ENCODE measurements at places on chromosomes 12 and 14.

GRCh38 chr12:60148831-60149230 is 553.0 kb downstream of the SLC16A7 start:
- no peak for DNase-seq

DNA sequence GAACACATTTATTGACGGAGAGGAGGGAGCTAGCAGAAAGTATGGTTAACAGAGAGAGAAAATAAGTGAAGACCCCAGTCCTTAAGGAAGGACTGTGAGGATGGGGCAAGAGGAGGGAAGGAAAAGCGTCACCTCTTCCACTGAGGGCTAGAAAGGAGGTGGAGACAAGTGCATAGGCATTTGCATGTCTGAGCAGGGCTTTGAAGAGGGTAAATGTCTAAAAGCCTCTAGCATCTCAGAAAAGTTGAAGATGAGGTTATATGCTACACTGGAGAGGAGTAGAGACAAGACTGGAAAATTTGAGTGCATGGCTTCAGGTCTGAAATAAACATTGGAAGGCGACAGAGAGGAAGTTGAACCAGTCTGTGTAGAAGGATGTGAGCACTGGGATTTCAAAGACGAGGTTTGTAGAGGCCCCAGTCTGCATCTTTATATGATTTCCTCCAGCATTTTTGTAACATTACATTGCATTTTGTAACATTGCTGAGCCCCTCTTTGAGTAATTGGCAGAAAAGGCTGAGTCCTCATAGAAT is 98.5 kb upstream of the IFNG-AS1 start:
- DNase-seq = no peak

GRCh38 chr14:22552827-22553076 is 36.3 kb downstream of the DAD1 start:
- DNase-seq = no peak

DNA sequence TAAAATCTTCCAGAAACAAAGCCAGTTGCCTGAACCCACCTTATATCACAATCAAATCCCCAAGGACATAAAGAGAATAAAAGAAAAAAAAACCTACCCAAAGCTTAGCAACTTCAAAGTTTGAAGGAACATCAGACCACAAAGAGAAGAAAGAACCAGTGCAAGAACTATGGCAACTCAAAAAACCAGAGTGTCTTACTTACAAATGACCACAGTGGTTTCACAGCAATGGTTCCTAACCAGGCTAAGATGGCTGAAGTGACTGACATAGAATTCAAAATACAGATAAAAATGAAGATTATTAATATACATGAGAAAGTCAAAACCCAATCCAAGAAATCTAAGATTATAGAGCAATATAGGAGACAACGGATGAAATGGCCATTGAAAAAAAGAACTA is 56.7 kb downstream of the APOBEC1 start:
- no peak for DNase-seq

DNA sequence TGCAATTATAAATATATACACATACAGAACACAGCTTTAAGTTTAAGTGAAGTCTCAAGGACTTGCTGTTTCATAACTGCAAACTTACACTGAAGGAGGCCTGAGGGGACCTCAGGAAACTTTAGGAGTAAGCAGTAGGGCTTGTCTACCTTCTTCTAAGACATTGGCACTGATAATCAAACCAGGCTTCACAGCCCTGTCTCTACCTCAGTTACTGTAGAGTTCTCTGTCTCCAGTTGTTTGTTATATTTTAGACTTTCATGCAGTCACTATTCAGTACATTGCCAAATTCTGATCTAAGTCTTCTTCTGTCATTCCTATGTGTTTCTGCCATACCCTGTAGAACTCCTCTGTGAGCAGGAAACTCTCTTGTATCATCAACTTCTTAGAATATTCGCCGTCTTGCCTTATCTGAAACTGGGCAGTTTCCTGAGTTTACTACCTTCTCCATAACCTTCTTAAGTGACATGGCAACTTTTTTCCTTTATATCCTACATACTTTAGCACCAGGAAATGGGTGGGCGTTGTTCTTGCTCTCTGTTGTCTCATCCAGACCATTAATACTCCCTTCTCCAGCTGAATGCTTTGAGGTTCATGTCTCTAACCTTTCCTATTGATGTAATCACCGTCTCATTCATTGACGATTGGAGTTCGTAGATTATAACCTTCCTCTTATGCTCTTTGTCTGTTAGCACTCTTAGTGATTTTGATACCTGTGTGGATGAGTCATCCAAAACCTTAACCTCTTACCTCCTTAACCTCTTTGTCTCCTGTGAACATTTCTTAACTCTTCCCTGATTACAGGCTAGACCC is 11.4 kb downstream of the APAF1 start:
- DNase-seq = no peak

GRCh38 chr12:64673490-64674169 is 63.3 kb downstream of the RASSF3 start:
- DNase-seq = no peak

- DNase-seq = no peak
Measured at GRCh38 chr14:56046996-56047395, 71.2 kb upstream of the PELI2 start.

GRCh38 chr14:22462923-22463322 is 126.1 kb downstream of the DAD1 start:
- DNase-seq = no peak

- no peak for DNase-seq
Measured at GRCh38 chr12:93679308-93679925, 2.2 kb downstream of the CRADD start.

GRCh38 chr12:13534242-13534641 is 337.7 kb downstream of the EMP1 start:
- DNase-seq = no peak

GRCh38 chr12:54195737-54196347 is 7.1 kb upstream of the SMUG1 start:
- no peak for DNase-seq

DNA sequence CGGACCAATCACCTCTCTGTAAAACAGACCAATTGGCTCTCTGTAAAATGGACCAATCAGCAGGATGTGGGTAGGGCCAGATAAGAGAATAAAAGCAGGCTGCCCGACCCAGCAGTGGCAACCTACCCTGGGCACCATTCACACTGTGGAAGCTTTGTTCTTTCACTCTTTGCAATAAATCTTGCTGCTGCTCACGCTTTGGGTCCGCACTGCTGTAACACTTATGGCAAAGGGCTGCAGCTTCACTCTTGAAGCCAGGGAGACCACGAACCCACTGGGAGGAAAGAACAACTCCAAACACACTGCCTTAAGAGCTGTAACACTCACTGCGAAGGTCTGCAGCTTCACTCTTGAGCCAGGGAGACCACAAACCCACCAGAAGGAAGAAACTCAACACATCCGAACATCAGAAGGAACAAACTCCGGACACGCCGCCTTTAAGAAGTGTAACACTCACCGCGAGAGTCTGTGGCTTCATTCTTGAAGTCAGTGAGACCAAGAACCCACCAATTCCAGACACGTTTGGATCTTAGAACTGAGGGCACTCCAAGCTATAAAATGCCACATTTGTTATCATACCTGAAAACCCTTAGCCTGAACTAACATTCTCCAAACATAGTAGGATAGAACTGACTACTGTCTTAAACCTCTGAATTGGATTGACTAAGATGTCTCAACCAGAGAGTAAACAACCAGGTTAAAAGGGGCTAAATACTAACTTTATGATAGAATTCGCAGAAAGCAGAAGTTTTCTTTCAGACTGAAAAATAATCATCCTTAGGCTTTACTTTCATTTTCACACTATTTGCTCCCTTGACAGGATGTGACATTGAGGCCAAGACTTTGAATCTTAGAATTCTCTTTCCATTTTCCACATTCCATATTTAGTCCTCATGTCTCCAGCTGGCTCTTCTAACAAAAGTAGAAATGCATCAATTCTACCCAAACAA is 33.6 kb downstream of the CDKL1 start:
- no peak for DNase-seq

DNA sequence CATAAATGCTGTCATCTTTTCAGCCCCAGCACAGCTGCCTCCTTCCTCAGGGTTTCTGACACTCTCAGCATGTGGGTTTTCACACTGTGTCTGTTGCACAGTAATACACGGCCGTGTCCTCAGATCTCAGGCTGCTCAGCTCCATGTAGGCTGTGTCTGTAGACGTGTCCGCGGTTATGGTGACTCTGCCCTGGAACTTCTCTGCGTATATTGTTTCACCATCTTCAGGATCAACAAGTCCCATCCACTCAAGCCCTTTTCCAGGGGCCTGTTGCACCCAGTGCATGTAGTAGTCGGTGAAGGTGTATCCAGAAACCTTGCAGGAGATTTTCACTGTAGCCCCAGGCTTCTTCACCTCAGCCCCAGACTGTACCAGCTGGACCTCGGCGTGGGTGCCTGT is 1210.6 kb downstream of the TMEM121 start:
- DNase-seq = no peak

DNA sequence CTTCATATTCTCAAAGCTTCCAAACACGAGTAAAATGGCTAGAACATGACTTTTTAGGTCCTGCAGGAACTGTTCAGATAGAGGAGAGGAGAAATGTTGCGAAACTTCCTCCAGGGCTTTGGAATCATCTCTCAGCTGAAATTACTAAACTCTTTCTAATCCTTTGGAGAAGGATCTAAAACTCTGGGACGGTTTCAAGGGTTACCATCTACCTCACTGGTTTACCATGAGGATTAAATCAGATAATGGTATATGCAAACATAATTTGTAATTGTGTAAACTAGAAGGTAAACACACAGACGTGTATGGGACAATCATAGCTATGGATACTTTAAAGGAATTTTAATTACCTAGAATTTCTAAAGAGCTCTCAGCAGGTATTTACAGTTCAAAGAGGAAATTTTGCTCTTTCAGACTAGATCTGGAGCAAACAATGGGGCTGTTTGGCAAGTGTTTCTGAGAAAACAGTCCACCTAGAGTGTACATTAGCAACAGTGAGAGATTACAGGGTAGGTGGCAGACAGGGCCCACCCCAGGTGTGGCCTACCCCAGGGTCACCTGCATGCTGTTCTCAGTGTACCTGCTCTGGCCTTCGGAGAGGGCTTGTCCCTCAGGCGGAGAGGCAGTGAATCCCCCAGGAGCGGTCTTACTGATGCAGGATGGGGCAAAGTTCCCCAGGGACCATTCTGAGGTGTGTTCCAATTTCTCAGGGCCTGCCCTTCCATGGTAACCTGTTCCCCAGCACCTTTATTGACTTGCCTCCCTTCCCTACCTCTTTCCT is 124.7 kb upstream of the MAX start:
- DNase-seq = peak; percentile 93

DNA sequence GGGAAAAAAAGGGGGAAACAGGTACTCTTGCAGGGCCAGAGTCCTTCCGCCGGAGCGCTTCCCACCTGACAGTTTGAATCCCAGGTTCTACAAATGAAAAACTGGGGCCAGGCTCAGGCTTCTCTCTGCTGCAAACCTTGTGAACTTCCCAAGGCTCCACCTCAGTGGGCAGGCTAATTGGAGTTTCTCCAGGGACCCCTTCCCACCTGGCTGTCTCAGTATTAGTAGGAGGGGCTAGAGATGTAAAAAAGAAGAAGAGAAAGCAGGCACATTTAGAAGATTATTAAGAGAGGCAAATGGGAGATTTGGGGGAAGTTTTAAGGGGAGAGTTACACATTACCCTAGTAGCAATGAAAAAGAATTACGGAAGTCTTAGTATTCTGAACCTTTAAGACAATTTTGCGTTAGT is 20.0 kb upstream of the CLEC2D start:
- peak; percentile 15 for DNase-seq

DNA sequence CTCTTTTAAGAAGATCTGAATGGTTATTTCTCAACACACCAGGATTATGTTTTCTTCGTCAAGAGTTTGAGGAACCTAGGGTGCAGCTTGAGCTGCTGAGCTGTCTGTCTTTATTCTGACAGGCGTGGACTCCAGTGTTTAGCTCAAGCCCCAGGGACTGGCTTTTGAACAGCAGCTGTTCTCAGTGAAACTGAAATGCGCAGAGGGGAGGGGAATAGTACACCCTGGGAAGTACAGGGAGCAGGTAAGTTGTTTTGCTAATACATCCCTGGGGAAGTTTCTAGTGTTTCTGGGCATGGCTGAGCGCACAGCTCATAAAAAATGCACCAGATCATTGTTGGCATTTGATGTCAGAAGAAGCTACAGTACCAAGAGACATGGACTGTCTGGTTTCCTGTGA is 659.8 kb downstream of the DIO2 start:
- DNase-seq = no peak

DNA sequence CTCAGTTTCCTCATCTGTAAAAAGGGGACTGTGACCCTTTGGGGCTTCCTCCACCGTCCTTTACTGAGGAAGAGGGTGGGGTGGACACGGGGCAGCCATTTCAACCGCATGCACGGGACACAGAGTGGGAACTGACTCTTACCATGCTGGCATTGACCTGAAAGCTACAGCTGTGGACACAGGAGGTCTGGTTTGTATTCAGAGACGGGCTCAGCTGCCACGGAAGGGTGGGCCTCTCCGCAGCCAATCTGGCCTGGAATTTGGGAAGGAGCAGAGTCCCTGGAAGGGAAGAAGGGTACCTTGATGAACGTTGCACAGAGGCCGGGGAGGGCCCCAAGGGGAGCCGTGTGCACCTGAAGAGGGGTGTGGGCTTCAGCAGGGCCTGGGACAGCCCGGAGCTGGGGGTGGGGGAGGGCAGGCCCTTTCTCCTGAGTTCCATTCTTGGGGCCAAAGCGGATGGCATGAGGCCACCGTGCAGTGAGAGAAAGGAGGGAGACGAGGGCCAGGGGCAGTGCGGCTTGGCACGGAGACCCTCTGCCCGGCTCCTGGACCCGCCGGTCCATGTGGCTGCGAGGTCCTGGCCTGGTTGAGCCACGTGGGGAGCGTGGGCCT is 14.5 kb downstream of the TNFAIP2 start:
- no peak for DNase-seq

DNA sequence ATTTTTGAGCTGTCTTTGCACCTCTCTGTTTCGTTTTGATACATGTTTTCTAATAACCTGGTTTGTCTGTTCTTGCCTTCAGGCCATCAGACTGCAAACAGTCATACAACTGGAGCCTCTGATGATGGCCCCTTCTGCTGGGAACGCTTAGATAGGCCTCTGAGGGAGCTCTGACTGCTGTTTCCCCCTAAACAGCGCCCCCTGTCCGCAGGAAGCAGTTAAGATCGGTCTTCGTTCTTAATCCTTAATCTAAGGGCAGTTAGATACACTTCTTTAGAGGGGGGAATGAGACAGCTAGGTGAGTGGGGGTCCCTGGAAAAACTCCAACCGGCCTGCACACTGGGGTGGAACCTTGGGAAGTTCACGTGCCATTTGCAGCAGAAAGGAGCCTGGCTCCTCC is 1338.8 kb upstream of the SEL1L start:
- DNase-seq = no peak

GRCh38 chr12:101474711-101475386 is at the start of gene SPIC:
Gene SPIC, plus strand, starts transcription at chr12:101475336. Its CDS starts 1,569 bp downstream, at chr12:101476905.
- DNase-seq = no peak

GRCh38 chr12:43730283-43730682 is 28.3 kb downstream of the PUS7L start:
- no peak for DNase-seq
